ENCODE measurements at places on chromosomes 2 and 18.
A peak's percentile ranks its signal among the peaks of the same experiment; 100 is the strongest.

GRCh38 chr2:189350540-189351209 lies 90.6 kb upstream of the WDR75 start:
- H3K27ac ChIP-seq = peak overlapping the region; percentile 54
- H3K4me3 ChIP-seq = no peak overlapping the region
- no peaks in the 10 kb centered on the region for H3K36me3 ChIP-seq
- no peaks in the 10 kb centered on the region for H3K27me3 ChIP-seq
- DNase-seq = peak; percentile 88

- DNase-seq = no peak
- no peaks in the 10 kb centered on the region for H3K27me3 ChIP-seq
- H3K4me3 ChIP-seq = no peak overlapping the region
- H3K27ac ChIP-seq = no peak overlapping the region
These were observed 39.5 kb upstream of the NRP2 start for GRCh38 chr2:205642599-205643356.

- H3K4me1 ChIP-seq = no peaks in the 10 kb centered on the region
- H3K27me3 ChIP-seq = no peaks in the 10 kb centered on the region
- H3K36me3 ChIP-seq = no peaks in the 10 kb centered on the region
- no peak overlapping the region for H3K27ac ChIP-seq
- no peak overlapping the region for H3K4me3 ChIP-seq
These were observed 145.6 kb downstream of the AQP4 start for GRCh38 chr18:26719896-26720295.

GRCh38 chr2:38207168-38207567 lies 131.2 kb upstream of the CYP1B1 start:
- no peak for DNase-seq
- no peaks in the 10 kb centered on the region for H3K36me3 ChIP-seq
- no peak overlapping the region for H3K4me3 ChIP-seq
- H3K27ac ChIP-seq = no peak overlapping the region

- no peaks in the 10 kb centered on the region for H3K4me1 ChIP-seq
- no peaks in the 10 kb centered on the region for H3K27me3 ChIP-seq
- no peak overlapping the region for H3K4me3 ChIP-seq
- H3K27ac ChIP-seq = no peak overlapping the region
These were observed 111.5 kb upstream of the MEIS1 start for GRCh38 chr2:66323406-66323805.

DNA sequence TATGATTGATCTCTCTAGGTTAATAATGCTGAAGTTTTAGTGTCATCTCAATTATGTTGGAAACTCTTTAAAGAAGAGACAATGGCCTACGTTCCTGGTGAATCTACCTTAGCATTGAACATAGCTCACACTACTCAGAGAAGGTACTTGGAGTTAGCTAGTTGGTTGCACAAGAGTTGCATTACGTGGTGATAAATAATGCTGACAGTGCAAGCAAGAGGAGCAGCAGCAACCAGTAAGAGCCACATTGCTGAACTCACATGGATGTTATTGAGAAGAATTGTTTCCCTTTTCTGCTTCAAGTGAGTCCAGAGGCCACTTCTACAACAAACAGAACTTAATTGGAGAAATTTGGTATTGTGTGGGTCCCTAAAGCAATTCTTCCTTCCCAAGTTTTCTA lies 737.1 kb downstream of the TDRD15 start:
- no peaks in the 10 kb centered on the region for H3K27me3 ChIP-seq
- H3K36me3 ChIP-seq = no peaks in the 10 kb centered on the region
- peak; percentile 5 for DNase-seq
- no peak overlapping the region for H3K27ac ChIP-seq

- DNase-seq = no peak
- no peaks in the 10 kb centered on the region for H3K27me3 ChIP-seq
- H3K27ac ChIP-seq = peak overlapping the region; percentile 97
- no peaks in the 10 kb centered on the region for H3K36me3 ChIP-seq
These were observed 695 bp upstream of the BIRC6 start for GRCh38 chr2:32355976-32356680.

DNA sequence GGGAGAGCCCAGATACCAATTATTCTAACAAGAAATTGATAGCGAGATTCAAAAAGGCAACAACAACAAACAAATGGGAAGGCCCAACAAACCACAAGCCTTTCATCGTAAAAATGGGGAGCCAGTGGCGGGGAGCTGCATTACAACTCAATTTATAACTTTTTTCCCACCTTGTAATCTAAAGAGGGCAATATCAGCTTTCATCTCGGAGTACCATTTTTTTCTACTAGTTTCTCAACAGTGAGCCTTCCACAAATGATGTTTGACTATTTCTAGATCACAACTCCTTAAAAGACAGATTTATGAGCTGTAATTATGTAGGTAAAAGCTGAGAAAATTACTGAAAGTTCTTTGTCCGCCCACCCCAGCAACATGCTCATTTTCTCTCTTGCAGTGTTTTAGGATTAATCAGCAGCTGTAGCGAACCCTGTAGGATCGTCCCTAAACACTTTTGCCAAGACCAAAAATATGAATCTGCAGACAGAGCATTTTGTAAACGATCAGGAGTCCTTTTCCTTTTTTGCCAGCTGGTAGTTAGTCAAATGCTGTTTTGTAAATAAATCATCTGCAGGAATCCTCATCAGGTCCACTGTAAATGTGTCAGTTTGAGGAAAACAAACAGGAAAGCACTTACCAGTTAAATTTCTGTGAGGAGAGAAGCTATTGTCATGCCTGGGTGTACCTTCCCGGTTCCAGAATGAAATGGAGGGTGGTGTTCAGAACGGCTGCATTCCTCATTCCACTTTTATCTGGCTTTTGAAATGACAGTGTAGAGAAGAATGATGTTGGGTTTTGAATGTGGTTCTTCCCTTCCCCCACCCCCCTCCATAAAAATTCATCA lies 53.2 kb downstream of the EEF1B2 start:
- no peaks in the 10 kb centered on the region for H3K4me1 ChIP-seq
- no peaks in the 10 kb centered on the region for H3K27me3 ChIP-seq
- H3K4me3 ChIP-seq = peak overlapping the region; percentile 80
- no peaks in the 10 kb centered on the region for H3K36me3 ChIP-seq
- peak; percentile 25 for DNase-seq
- no peak overlapping the region for H3K27ac ChIP-seq

DNA sequence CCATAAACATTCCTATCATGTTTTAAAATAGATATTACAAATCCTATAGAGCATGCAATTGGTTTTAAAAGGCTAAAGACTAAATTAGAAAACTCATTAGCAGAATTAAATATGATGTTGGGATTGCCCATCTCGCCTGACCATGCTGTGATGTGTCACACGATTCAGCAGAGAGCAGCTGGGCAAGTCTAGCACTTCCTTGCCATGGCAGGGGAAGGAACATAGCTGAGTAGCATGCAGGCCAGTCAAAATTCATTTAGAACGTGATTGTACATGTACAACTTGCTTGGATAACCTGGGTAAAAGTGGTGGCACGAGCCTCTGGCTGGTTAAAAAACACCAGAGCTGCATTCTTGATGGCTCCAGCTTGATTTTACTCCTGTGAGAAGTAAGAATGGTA lies 81.3 kb downstream of the SCN3A start:
- no peaks in the 10 kb centered on the region for H3K36me3 ChIP-seq
- no peaks in the 10 kb centered on the region for H3K27me3 ChIP-seq
- peaks cover 2% of the 10 kb centered on the region for H3K4me1 ChIP-seq
- no peak for DNase-seq
- no peak overlapping the region for H3K4me3 ChIP-seq

DNA sequence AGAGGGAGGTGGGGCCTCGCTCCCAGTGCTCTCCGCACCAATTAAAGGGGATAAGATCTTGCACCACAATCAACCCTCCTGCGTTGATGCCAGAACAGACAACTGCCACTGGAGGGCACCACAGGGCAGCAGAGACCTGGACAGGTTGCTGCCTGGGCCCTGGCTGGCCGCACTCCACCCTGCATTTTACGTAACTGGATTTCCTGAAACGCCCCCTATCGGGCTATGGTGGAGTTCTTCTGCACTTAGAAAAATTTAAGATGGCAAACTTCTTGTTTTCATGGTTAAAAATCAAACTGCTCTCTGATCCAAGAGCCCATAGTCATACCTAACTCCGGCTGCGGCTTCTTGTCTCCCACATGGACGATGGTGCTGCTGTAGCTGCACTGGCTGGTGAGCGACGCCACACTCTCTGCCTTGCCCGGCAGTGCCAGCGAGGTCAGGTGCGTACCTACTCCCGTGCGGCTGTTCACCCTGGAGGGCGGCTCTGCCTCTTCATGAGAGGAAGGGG lies 16.8 kb upstream of the HES6 start:
- peak; percentile 84 for DNase-seq
- peaks cover 64% of the 10 kb centered on the region for H3K36me3 ChIP-seq
- no peak overlapping the region for H3K27ac ChIP-seq
- no peaks in the 10 kb centered on the region for H3K27me3 ChIP-seq
- peaks cover 19% of the 10 kb centered on the region for H3K4me1 ChIP-seq
- no peak overlapping the region for H3K4me3 ChIP-seq

- no peak for DNase-seq
- no peaks in the 10 kb centered on the region for H3K36me3 ChIP-seq
- H3K27me3 ChIP-seq = no peaks in the 10 kb centered on the region
- no peak overlapping the region for H3K27ac ChIP-seq
- peaks cover 1% of the 10 kb centered on the region for H3K4me1 ChIP-seq
- H3K4me3 ChIP-seq = no peak overlapping the region
These were observed 307.8 kb downstream of the EPHA4 start for GRCh38 chr2:221264318-221264717.

- peaks cover 14% of the 10 kb centered on the region for H3K4me1 ChIP-seq
- DNase-seq = no peak
- H3K36me3 ChIP-seq = no peaks in the 10 kb centered on the region
- H3K4me3 ChIP-seq = no peak overlapping the region
These were observed 68.4 kb upstream of the RTN4 start for GRCh38 chr2:55118643-55119083.

GRCh38 chr2:203438528-203438927 lies 96.6 kb downstream of the RAPH1 start:
- peaks cover 31% of the 10 kb centered on the region for H3K36me3 ChIP-seq
- H3K27ac ChIP-seq = no peak overlapping the region
- H3K27me3 ChIP-seq = no peaks in the 10 kb centered on the region
- no peak overlapping the region for H3K4me3 ChIP-seq
- no peak for DNase-seq

DNA sequence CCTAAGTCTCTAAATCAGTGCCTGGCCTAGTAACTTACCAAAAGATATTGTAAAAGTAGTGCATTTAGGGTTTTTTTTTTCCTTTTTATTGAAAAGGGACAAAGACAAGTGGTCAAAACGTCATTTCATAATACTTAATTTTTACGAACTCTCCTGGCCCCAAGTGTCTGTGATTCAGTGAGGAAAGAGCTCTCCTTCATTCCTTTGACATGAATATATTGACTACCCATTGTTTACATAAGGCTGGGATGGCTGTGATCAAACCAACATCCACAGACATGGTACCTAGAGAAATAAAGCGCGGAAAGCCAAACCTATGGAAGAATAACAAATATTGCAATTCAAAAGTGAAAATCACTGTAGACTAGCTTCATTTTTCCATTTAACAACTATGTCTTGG lies 198.4 kb downstream of the BABAM2 start:
- H3K27me3 ChIP-seq = no peaks in the 10 kb centered on the region
- peaks cover 3% of the 10 kb centered on the region for H3K4me1 ChIP-seq
- DNase-seq = peak; percentile 21

DNA sequence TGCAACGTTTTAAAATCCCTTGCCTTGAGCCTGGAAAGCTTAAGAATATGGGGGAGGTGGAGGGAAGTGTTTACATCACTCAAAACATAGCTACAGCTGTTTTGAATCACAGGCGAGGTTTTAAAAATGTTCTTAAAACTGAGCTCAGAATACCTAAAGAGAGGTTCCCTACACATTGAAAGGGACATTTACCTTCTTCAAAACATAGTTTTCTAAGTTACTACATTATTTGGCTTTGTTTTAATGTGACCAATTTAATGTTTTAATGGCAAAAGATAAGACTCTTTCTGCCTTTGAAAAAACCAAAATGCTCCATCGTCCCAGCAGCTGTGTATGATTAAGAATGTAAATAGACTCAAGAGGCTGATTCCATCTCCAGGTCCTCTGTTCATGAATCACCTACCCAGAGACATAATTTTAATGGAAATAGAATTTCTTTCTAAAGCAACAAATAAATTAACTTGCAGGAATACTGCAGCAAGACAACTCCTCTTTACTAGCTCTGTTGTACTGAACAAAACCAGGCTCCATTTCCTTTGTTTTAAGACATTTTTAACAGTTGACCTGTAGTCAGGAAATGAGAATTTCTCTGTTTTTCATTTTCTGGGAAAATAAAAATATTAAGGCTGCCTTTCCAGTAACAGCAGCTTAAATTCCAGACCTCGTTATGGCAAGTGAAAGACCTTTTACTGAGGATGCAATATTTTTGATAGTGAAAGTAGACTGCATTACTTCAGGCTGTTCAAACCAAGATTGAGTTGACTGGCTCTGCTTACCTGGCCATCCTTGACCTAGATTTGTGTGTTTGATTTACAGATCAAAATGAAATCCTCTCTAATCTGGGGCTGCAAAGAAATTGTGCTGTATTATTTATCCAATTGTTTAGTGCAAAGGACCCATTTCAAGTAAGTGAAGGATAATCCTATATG lies 33.7 kb upstream of the WDR75 start:
- H3K27ac ChIP-seq = peak overlapping the region; percentile 33
- no peaks in the 10 kb centered on the region for H3K27me3 ChIP-seq
- H3K36me3 ChIP-seq = no peaks in the 10 kb centered on the region
- H3K4me3 ChIP-seq = peak overlapping the region; percentile 67

GRCh38 chr2:23077596-23077995 lies 307.4 kb upstream of the KLHL29 start:
- no peak overlapping the region for H3K4me3 ChIP-seq
- no peak for DNase-seq
- no peaks in the 10 kb centered on the region for H3K36me3 ChIP-seq
- no peaks in the 10 kb centered on the region for H3K4me1 ChIP-seq

DNA sequence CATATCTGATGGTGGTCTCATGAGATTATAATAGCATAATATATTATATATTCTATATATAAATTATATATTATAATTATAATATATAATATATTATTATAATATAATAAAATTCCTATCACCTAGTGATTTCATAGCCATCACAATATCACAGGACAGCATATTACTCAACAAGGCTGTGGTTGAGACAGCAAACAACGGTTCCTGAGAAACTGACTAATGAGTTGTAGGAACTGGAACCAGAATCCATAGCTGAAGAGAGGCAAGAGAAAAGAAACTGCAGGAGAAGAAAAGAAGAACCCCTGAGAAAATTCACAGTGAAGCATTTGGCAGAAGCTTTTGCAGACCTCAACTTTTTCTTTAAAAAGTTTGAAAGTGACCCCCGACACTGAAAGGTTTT lies 84.0 kb downstream of the BCL2L11 start:
- no peak for DNase-seq
- peaks cover 9% of the 10 kb centered on the region for H3K4me1 ChIP-seq

- H3K4me3 ChIP-seq = no peak overlapping the region
- DNase-seq = no peak
- peaks cover 17% of the 10 kb centered on the region for H3K4me1 ChIP-seq
- peaks cover 3% of the 10 kb centered on the region for H3K27me3 ChIP-seq
These were observed 47.8 kb downstream of the TEX51 start for GRCh38 chr2:126946318-126947102.

GRCh38 chr18:44386401-44386800 lies 294.3 kb upstream of the SETBP1 start:
- no peak for DNase-seq
- no peaks in the 10 kb centered on the region for H3K4me1 ChIP-seq
- no peaks in the 10 kb centered on the region for H3K36me3 ChIP-seq
- no peak overlapping the region for H3K4me3 ChIP-seq

- no peak overlapping the region for H3K27ac ChIP-seq
- no peaks in the 10 kb centered on the region for H3K36me3 ChIP-seq
- no peaks in the 10 kb centered on the region for H3K4me1 ChIP-seq
- peaks cover 4% of the 10 kb centered on the region for H3K27me3 ChIP-seq
- no peak for DNase-seq
These were observed 14.7 kb downstream of the MREG start for GRCh38 chr2:215998636-215999035.

GRCh38 chr2:159077869-159078268 lies 109.4 kb downstream of the TANC1 start:
- no peaks in the 10 kb centered on the region for H3K36me3 ChIP-seq
- peaks cover 9% of the 10 kb centered on the region for H3K4me1 ChIP-seq
- H3K27me3 ChIP-seq = no peaks in the 10 kb centered on the region
- H3K27ac ChIP-seq = no peak overlapping the region
- no peak overlapping the region for H3K4me3 ChIP-seq
